ENCODE measurements at places on chromosomes 7 and 10.

DNA sequence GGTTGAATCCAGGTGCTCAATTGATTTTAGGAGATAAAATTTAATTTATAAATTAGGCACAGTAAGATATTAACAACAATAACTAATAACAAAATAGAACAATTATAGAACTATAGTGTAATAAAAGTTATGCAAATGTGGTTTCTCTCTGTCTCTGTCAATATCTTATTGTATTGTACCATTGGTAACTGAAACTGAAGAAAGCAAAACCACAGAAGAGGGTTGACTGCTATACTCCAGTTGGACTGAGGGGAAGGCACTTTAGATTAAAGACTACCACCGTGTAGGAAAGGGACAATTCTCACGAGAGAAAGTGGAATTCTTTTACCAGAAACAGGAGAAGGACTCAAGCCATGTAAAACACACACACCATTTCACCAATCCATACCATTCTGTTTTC is 967.1 kb downstream of the PCDH15 start:
- DNase-seq: no peak

DNA sequence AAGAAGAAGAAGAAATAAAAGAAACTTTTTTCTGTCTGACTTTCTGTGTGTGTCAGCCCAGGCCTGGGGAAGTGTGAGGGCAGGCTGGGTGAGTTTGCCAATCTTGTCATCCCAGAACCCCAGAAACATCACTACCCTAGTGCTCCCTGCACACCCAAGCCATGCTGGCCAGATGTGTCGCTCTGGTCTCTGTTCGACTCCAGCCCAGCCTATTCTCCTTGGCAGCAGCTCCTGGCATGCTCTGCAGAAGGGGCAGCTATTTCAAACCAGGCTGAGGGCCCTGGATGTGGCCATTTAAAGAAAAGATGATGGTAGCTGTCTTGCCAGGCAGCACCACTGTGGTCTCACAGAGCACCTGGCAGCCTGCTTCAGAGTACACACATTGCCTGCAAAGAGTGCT is 334.1 kb downstream of the RPS24 start:
- no peak for DNase-seq

DNA sequence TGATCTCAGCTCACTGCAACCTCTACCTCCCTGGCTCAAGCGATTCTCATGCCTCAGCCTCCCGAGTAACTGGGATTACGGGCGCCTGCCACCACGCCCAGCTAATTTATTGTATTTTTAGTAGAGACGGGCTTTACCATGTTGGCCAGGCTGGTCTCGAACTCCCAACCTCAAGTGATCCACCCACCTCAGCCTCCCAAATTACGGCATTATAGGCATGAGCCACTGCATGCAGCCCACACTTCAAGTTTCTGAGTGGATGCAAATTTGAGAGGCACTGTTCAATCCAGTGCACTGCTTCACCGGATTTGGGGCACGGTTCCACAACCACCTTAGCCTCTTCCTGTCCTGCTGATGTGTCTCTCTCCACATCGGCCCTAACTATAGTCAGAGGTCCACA is 16.5 kb downstream of the CNPY1 start:
- DNase-seq: no peak

DNA sequence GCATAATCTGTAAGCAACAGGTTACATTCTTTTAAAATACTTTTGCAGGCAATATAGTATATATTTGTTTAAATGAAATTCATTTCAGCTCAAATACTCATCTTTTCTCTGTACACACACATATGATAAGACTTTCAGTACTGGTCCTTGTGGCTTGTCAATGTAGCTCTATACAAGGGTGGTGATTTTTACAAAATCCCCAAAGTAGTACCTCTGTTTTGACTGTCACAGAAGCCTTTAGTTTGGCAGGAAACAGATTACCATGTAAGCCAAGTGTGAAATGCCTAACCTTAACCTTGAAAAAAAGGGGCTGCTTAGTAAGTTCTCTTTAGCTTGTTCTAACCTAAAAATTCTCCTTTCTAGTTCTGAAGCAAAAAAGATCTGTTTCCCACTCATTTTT is 87.9 kb downstream of the KCND2 start:
- no peak for DNase-seq

DNA sequence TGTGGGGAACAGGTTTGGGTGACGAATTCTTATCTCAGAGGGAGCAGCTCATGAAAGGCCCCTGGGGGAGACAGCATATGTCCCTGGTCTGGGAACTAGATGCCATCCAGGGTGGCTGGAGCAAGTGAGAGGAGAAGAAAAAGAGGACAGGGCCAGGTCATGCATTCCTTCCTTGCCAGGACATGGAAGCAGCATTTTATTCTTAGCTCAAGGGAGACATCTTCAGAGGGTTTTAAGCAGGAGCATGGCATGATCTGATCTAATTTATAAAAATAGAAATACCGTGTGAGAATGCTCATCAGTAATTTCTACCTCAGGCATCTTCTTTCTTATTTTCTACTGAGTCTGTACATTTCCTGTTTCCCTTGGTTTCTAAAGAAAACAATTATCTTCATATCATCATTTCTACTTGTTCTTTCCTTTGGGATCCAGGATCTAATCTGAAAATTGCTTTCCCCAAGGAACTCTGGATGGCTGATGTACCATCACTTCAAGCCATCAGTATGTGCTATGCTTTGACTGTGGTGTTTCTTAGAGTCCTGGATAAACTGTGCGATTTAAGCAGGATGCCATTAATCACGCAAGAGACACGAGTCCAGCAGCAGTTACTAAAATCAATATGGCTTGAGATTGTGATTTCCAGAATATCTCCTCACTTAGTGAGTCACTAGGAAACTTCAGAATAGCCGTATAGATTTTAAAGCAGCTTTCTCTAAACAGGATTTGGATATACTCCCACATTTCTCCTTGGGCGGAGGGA is 386.2 kb downstream of the GALNT17 start:
- DNase-seq: no peak

- DNase-seq: no peak
Observed at GRCh38 chr10:32148864-32149251, 92.6 kb upstream of the KIF5B start.

GRCh38 chr10:86580521-86580891 is 58.9 kb upstream of the WAPL start:
- DNase-seq: no peak

GRCh38 chr7:67493366-67493765 is 496.7 kb downstream of the TYW1 start:
- no peak for DNase-seq

DNA sequence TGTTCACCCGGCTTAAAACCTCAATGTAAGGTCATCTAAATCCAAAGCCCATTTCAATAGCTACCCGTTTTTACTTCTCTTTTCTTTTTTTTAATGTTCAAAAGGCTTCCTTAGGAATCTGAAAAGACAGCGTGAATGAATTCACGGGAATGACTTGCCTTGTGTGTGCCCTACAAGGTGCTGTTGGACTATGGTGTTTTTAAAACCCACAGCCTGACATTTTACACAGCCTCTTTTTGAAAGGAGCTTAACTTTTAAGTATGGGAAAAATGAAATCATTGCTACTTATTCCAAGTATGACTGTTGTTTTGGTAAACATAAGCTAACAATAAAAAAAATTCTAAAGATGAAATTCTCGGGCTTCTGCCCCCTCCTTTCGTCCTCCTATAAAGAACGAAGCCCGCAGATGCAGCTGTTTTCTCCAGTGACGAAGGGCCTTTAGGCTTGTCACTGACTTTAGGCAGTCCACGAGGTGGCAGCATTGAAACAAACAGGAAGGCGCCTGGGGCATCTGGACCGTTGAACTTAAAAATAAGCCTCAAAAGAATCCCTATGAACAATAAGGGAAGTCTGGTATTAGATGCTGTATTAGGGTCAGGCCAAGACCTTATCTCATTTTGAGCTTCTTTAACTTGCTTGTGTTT is 141.3 kb downstream of the NRP1 start:
- peak; percentile 58 for DNase-seq

GRCh38 chr10:20935931-20936330 is 38.8 kb upstream of the NEBL start:
- DNase-seq: no peak

DNA sequence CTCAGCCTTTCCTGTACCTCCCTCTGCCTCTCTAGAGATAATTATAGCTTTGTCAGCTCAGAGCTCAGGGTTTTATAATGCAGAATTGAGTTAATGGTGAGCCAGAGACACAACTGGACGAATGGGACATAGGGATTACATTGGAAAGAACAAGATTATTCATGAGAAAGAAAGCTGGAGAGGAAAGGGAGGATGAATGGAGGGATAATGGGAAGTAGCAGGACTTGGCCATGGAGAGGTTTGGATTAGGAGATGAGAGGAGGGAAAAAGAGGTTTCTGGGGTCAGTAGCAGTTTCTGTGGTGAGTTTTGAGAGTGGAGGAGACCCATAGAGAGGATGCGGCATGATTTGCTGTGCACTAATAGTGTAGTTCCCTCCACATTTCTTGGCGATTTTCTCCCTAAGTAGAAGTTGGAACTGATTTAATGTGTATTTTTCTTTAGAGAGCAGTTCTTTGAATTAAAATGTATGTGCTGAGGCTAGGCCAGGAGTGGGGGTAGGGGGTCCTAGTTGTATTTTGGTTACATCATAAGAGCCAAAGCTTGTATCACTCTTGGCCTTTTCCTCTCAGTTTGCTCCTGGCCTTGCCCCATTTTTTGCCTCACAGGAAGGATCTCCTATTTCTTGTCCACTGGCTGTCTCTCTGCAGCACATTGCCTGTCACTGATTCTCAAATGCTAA is 107.4 kb downstream of the MKX start:
- no peak for DNase-seq

DNA sequence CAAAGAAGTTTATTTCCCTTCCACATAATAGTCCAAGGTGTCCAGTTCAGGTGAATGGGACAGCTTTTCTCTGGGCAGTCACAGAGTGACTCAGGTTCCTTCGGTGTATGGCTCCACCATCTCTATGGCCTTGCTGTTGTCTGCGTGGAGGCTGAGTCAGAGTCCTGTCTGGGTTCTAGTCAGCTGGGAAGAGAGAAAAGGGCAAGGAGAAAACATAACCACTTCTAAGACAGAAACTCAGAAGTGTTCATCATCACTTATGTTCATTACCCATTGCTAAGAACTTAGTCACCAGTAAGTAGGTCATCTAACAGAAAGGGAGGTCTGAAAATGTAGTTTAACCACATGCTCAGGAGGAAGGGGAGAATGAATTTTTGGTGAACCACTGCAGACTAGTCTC is 32.4 kb upstream of the CCDC7 start:
- no peak for DNase-seq

GRCh38 chr10:24208661-24209431 is at the start of gene KIAA1217:
TSS of gene KIAA1217 (plus strand) at chr10:24209138. CDS start at chr10:24209194, 56 bp downstream.
- no peak for DNase-seq

- no peak for DNase-seq
Observed at GRCh38 chr10:125025341-125025740, 83.4 kb downstream of the ZRANB1 start.

DNA sequence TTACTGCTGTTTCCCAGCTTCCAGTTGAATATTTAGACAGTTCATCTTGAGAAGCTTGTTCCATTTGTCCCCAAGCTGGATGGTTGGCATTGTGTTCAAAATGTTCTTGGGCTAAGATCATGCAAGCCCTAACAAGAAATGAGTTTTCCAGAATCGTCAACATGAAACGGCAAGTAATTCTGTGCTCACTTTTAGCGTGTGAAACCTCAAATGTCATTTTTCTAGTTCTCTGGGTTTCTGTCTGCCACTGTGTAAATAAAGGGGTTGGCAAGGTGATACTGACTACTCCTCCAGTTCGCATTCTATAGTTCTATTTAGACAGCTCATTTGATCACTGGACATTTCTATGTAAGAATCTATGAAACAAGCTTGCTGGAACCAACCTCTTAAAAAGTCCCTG is 194.0 kb downstream of the AHR start:
- DNase-seq: no peak

DNA sequence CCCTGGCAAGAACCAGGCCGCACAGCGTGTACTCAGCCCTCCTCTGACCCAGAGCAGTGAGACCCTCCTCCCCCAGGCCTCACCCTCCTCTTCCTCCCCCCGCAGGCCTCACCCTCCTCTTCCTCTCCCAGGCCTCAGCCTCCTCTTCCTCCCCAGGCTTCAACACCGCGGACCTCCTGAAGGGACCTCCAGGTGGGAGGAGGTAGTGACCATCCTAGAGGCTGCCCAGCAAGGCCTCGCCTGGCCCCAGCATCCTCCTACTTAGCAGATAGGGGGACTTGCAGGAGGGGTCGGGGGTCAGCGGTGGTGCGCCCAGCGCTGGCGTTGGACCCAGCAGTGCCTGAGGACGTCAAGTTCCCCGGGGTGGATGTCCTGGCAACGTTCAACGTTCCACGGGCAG is 270.8 kb downstream of the ELFN1 start:
- no peak for DNase-seq

GRCh38 chr10:75137533-75138438 is 26.3 kb downstream of the SAMD8 start:
- no peak for DNase-seq

- DNase-seq: no peak
Observed at GRCh38 chr10:103553743-103554487, 60.4 kb downstream of the NEURL1 start.

DNA sequence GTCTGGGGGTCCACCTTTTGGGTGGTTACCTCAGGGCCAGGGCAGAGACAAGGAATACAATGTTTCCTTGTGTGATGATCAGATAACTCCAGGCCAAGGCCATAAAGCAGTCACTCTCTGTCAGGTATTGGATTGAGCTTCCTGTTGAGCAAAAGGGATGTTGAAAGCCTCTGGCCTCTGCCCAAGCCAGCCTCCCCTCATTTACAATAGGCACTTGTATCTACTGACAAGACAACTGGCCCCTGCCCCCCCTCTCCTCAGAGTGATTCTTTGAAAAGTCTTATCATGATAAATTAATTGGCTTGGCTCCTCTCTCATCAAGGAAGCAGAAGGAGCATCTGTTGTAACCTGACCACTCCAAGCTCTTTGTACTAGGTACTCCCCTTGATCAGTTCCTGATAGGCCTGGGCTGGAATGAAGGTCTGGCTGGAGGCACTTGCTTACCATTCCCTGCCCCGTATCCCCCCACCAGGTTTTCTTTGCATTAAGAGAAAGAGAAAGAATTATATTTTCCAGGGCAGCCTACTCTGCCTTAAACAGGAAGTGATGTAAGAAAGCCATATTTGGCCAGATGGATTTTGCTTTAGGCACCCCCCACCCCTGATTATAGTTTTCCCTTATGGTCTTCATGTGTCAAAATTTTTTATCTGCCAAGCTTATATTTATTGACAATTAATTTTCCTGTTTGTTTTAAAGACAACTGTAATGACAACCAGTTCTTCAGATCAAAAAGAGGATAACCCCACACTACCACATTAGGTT is 42.1 kb upstream of the HPS1 start:
- no peak for DNase-seq

DNA sequence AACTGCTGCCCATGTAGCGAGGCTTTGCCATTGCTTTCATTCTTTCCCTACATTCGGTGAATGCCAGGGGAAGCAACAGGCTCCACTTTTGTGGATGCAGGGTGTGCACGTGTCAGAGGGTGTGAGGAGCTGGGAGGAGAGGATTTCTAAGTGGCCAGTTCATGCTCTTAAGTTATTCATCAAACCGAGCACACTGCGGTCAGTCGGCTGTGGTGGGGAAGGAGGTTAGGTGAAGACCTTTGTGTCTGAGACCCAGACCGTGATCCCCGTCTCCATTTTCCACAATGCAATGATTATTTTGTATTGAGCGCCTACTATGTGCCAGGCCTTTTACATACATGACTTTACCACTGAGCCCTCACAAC is 438.6 kb upstream of the GALNT17 start:
- DNase-seq: no peak

All from T-helper 17 cell (primary cell).